Cortex of kidney (tissue), 1 donor: ENCODE measurements at places on chromosomes 7 and 10.

GRCh38 chr10:89478739-89479654 is 56.4 kb downstream of the SLC16A12 start:
- no peak for DNase-seq

DNA sequence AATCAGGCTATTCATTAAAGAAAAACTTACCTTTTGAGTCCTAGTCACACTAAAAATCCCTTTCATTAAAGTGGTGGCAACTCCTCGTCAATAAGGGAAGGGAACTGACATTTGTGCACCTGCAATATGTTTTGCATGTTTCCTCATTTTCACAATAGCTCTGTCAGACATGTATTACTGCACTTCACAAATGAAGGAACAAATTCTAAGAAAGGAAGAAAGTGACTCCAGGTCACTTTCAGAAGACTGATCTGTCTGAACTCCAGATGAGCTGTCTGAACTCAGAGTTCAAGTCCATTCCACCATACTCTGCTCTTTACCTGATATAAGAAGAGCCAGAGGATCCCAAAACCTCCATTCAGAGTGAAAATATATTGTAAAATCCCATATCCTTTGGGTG is 50.3 kb upstream of the GSAP start:
- no peak for DNase-seq

GRCh38 chr7:44497155-44498027 is 6.9 kb upstream of the NUDCD3 start:
- DNase-seq: no peak

- no peak for DNase-seq
These were observed 648 bp downstream of the HUS1 start for GRCh38 chr7:47978790-47979144.

DNA sequence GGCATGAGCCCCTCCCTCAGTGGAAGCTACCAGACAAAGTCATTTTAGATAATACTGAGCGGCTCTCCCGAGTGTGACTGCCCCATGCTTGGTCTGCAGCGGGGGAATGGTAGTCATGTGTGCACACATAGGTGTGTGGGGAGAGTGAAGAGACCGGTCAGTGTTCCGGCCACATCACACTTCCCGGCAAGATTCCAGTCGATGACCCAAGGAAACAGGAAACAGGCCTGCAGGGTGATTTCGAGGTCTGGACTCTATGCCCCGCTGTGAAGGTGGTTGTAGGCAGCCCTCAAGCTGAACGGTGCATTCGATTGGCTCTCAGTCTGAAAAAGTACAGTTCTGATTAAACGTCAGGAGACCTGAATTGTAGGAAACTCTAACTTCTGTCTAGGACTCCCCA is 73.2 kb downstream of the SYPL1 start:
- DNase-seq: no peak

DNA sequence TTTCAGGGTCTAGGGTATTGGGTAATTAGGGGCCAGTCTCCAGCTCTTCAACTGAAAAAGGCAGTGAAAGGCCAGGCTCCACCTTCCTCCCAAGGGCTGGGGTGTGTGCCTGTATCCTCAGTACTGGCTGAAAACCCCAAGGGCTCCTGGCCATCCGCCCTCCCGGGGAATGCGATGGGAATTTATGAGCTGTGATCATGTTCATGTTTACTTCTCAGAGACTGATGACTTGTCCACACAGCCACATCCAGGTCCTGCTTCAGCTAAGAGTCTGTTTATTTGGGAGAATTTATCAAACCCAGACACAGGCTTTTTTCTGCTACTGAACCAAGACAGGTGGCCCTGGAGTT is 91.7 kb downstream of the CCDC3 start:
- DNase-seq: no peak

DNA sequence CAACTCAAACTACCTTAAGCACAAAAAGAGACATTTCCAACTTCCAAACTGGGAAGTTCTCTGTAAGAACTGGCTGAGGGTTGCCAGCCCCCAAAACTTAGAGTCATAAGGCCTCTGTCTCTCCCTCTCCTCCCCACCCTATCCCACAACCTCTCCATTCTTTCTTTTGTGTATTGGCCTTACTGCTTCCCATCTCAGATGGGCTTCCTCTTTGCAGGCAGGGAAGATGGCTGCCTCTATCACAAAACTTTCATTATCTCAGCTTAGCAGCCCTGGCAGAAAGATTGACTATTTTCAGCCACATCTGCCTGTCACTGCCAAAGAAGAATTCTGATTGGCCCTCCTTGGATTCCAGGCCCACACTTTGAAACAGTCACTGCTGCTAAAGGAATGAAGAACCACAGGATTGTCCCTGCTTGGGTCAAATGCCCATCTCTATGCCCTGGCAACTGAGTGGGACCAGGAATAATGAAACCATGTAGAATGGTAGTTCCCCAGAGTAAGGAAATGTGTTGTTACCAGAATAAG is 58.0 kb upstream of the PRKAR2B start:
- DNase-seq: no peak

DNA sequence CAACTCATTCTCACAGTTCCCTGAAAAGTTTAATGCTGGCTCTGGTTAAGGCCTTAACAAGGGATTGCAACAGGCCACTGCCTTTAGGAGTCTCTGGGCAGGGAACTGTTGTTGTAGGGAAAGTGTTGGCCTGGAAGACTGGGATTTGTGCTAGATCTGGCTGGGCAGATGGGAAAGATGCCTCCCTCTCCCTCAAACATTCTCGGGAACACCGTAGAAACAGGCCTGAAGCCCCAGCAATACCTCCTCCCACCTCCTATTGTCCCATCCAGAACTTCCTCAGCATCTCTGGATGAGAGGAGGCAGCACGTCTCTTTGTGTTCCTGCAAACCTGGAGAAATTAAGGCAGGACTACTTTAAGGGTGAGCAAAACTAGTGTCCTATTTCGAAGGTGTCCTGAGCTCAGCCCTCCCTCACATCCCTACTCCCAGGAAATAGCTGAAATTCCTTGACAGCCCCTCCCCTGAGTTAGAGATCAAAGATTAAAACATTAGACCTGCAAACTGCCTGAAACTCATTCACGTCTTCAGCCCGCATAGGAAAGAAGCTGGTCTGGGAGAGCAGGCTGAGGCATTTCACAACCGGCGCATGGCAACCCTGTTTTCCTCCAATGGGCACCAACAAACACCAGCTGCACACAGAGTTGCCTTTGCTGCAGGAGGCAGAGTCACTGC is 10.9 kb upstream of the MAP3K8 start:
- DNase-seq: no peak

- DNase-seq: no peak
These were observed 98.2 kb upstream of the PRKCQ start for GRCh38 chr10:6678211-6678803.

GRCh38 chr10:34360984-34361383 is 454.1 kb downstream of the PARD3 start:
- no peak for DNase-seq

- DNase-seq: no peak
These were observed 215.6 kb upstream of the CHRM2 start for GRCh38 chr7:136652635-136653370.

- no peak for DNase-seq
These were observed 133.7 kb upstream of the RSU1 start for GRCh38 chr10:16950656-16951601.

- DNase-seq: no peak
These were observed 7.1 kb downstream of the VIM start for GRCh38 chr10:17235136-17235535.

- DNase-seq: no peak
These were observed 229.2 kb downstream of the RPS24 start for GRCh38 chr10:78262860-78263259.

GRCh38 chr10:132563485-132564248 is 26.1 kb downstream of the INPP5A start:
- no peak for DNase-seq

GRCh38 chr10:125175807-125176206 is 15.4 kb upstream of the CTBP2 start:
- no peak for DNase-seq

DNA sequence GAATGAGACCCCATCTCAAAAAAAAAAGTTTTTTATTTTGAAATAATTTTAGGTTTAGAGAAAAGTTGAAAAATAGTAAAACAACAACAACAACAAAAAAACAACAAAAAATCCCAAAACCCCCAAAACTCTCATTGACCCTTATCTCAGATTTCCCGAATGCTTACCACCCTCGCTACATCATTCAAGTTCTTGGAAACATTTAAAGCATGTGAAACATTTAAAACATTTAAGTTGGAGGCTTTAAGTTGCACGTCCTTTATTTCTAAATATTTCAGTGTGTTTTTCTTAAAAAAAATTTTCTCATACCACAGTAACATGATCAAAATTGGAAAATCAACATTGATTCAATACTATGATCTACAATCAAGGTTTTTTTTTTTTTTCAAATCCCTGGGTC is 382 bp upstream of the ARMS2 start:
- DNase-seq: no peak

DNA sequence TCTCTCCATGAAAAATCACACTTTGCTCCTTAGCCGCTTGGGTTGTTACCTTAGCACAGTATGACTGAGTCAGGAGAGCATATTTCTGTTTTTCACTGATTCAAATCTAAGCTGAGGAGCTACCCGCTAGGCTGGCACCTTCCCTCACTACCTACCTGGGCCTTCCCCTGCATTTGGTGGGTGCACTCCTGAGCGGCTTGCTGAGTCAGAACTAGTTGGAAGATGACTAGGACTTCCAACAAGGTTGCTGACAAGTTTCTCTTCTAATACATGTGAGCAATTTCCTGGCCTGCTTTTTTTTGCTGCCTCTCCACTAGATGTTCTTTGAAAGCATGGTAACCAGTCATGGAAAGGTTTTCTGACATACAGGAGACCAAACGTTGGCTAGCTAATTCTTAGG is 43.8 kb upstream of the SEC61G start:
- no peak for DNase-seq

DNA sequence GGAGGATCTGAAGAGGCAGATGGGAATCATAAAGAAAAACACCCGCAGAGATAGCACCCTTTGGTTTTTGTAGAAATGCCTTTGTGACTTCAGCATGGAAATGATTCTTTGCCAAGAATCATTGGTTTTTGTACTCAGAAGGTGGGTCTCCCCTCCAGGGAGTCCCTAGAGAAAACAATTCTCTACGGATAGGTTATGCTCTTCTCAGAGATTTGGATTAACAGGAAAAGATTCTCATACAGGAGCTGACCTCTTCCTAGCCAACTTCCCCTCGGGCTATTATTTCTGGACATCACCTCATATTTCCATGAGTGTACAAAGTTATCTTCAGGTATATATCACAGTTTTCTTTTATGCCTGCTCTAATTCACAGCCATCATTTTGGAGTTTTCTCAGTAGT is 274.2 kb upstream of the HABP2 start:
- DNase-seq: no peak

- DNase-seq: no peak
These were observed 473 bp downstream of the PPP1R9A start for GRCh38 chr7:94907811-94908322.

GRCh38 chr7:137847568-137848050 is 835 bp upstream of the DGKI start:
- DNase-seq: no peak

DNA sequence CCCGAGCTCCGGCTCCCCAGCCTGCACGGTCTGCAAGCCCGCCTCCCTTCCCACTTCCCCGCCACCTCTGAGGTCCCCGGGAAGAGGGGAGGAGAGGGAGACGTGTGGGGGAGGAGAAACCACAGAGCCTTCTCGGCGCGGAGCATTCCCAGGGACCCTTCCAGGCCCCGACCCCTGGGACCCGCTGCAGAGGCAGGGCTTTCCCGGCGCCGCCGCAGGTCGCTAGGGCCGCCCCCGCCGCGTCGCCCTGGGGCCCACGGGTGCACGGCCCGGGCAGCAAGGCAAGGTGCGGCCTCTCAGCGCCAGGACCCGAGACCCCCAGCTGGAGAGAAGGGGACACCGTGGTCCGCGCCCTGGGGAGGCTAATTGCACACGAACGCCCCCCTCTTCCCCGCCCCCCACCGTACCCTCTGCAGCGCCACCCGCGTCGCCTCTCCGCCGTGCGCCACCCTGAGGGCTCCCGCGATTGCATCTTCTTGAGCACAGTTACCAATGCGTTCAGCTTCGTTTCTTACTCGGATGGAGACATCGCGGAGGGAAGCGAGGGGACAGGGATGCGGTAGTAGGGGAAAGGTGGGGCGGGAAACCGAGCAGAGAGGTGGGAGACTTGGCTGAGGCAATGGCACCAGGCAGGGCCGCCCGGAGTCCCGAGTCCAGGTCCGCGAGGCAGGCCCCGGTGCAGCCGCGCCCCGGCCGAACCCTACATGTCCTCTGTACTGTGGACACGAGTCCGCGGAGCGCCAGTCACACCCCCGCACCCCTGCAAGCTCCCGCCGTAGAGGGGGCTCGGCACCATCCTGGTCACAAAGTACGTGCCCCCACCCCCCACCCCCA is 28.9 kb downstream of the SKIDA1 start:
- DNase-seq: no peak

- DNase-seq: no peak
These were observed 84.5 kb downstream of the RTKN2 start for GRCh38 chr10:62183857-62184795.

- DNase-seq: no peak
These were observed 15.1 kb downstream of the RNF216 start for GRCh38 chr7:5766321-5766761.

DNA sequence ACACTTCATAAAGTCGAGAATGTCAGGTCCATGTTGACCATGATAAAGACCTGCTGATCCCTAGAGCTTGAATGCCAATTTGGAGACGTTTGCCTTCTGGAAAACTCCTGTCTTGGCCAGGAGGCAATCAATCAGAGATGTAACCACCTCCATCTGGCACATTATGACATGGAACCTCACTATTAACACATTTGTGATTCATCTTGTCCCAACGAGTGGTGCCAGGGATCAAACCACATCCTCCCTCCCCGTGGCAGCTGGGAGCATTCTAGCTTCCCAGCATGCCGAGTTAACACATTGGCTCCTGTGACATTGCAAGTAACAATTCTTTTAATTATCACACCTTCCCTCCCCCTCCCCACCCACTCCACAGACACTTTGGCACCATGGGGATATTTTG is 84.0 kb upstream of the PPP1R17 start:
- no peak for DNase-seq

DNA sequence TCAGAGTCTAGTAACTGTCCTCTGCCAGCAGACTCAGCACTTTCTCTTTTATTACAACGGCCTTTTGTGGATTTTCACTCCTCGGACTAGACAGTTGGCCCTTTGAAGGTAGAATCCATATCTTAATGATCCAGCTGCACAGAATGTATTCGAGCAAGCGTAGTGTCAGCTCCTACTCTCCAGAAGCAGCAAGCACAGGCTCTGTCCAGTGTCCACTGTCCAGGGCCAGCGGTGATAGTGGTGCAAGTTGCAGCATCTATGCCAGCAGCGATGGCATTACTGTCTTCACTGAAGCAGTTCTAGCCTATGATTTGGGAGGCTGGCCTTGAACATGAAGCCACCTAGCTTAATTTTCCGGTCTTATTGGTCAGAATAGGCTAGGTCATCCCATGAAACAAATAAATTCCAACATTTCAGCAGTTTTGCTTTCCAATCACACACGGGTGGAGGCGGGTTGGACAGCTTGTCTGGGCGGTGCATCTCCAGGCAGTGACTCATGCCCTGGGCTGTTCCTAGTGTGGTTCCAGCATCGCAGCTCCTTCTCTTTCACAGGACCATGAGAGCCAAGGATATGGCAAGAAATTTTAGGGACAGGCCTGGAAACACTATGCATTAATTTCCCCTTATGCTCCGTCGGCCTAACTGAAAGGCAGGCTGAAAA is 108.6 kb upstream of the KCNMA1 start:
- DNase-seq: no peak

- DNase-seq: no peak
These were observed 26.8 kb upstream of the NPS start for GRCh38 chr10:127522298-127522697.

GRCh38 chr10:94439275-94439861 is 37.0 kb downstream of the TBC1D12 start:
- no peak for DNase-seq

- DNase-seq: no peak
These were observed 17.8 kb upstream of the SLC18A2 start for GRCh38 chr10:117222976-117223692.

- DNase-seq: no peak
These were observed 76.5 kb downstream of the SNX13 start for GRCh38 chr7:17863809-17864143.
